ENCODE measurements at places on chromosomes 2 and 18.

DNA sequence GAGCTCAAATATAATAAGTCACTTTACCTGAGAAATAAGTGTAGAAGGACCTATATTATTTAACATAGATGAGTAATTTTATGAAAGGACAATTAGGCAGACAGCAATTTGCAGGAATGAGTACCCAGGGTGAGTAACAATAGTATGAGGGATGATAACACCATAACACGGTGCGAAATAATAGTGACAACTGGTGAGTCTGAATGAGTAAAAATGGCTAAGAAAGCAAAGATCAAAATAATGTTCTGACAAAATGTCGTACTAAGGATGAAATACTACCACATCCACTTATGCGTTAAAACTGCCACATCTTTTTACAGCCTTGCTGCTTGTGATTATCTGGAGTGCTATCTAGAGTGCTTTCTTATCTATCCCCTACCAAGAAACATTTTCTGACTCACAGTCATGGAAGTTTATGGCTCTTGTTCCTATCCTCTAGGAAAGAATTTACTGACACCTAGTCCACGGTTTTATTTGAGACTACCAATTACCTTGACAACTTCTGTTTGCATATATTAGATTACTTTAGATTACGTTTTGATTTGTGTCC is 929.7 kb downstream of the LRP1B start:
- DNase-seq = no peak

GRCh38 chr18:26479681-26480079 is 68.7 kb downstream of the KCTD1 start:
- DNase-seq = no peak

DNA sequence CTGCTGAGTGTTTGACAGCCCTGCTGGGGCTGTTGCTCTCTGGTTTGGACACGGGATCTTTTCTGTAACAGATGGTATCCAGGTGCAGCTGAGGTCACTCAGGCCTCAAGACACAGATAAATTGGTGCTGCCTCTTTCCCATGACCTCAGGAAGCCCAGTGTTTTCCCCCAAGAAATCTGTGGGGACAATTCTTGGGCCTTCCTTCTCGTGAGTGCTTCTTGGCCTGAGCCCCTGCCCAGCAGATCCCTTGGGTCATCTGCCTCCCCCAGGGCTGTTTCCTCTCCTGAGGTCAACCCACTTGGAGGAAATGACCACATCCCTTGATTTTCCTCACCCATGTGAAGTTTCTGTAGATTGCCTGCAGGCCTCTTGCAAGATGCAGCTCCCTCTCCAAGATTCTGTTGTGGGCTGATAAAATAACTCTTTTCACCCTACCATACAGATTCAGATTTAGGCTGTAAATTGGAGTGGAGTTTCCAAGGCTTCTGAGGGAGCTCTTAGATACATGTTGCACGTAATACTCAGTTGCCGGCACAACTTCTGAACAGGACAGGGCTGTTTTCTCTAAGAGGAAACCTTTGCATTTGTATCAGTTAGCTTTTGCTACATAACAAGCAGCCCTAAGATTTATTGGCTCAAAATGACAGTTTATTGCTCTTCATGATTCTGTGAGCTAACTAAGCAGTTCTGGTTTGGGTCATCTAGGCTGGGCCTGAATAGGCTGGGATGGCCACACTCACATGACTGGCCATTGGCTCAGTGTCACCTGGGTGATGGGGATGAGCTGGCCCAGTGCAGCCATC is 13.1 kb downstream of the ZAP70 start:
- no peak for DNase-seq

DNA sequence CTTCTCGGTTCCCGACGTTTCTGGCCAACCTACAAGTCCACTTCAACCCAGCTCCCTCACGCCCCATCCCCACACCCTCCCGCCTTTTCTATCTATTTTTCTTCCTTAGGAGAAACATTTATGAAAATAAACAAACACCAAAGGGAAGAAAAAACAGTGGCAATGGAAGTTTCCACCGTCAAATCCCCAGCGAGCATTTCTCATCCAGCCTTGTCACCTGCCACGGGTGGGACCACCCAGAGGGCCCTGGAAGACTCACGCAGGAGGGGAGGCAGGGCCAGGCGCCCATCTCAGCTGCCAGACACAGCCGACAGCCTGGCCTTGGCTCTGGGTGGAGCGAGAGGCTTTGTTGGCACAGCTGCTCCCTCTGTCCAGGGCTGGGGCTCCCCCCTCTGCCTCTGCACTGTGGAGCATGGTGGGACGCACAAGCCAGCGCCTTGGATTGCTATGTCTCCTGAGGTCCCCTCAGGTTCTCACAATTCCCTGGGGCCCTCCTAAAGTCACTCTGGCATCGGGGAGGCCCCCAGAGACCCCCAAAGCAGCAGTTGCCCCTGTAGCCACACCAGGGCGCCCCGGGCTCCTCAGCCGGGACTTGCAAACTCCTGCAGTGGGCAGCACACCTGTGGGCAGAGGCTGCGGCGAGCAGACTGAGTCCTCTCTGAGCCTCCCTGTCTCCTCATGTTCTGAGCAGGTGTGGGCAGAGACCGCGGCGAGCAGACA is 395.7 kb upstream of the SALL3 start:
- no peak for DNase-seq

GRCh38 chr2:191155608-191156071 is 4.8 kb upstream of the STAT4 start:
- no peak for DNase-seq

- no peak for DNase-seq
These were observed 67.1 kb downstream of the CERKL start for GRCh38 chr2:181589779-181590178.

GRCh38 chr2:57878171-57878865 is 168.3 kb upstream of the VRK2 start:
- DNase-seq = no peak

DNA sequence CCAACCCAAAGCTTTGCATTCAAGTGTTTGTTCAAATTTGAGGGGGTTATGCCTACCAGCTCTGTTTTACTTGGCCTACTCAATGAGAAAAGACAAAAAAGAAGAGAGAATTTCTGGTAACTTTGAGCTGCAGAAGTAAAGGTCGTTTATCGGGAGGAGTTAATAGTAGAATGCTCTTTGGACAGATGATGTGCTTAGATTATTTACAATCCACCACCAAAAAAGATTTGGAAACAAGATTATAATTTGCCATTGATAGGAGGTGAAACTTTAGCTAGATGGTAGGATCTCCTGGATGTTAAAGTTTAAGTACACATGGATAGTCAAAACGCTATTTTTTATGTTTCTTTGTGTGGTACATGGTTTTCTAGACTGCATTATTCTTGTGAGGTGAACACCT is 24.9 kb upstream of the CPS1 start:
- DNase-seq = no peak

- DNase-seq = no peak
These were observed 103.7 kb upstream of the UGP2 start for GRCh38 chr2:63738019-63738418.

- no peak for DNase-seq
These were observed 80.5 kb upstream of the KCNH7 start for GRCh38 chr2:162919111-162919510.

GRCh38 chr2:182436252-182436651 is 9.4 kb upstream of the PDE1A start:
- DNase-seq = no peak

DNA sequence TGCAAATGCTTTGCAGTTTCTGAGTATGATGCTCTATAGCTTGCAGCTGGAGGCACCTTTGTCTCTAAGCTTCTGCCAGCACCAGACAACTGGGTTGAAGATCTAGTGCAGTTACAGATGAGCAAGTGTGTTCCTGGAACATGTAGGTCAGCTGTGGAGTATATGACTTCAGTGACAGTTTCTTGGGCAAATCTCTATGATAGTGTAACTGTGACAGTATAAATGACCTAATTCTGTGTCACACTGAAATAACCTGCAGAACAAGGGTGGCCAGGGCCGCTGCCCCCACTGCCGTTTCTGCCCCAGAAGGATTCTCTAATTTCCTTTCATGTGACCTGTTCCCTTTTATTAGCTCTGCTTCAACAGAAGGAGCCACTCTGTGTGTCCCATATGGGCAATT is 145.3 kb upstream of the DAPL1 start:
- DNase-seq = no peak

DNA sequence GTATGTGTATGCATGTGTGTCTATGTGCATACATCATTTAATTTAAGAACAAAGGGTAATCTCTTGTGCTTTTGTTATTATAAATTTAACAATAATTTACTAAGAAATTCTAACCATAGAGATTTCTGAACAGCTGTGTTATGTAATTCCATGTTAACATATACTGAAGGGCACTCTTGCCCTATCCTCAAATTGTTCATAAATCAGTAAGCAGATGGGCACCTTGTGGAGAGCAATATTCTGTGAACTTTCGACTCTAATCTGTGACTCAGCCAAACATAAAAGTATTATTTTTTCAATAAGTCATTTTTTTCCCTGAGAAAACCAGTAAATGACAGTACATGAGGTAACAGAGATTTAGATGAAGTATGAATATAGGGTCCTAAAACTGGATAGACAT is 938.3 kb upstream of the CRIM1 start:
- no peak for DNase-seq
